NCI-H187 (cell line): ENCODE measurements at places on chromosomes 1 and 21.

DNA sequence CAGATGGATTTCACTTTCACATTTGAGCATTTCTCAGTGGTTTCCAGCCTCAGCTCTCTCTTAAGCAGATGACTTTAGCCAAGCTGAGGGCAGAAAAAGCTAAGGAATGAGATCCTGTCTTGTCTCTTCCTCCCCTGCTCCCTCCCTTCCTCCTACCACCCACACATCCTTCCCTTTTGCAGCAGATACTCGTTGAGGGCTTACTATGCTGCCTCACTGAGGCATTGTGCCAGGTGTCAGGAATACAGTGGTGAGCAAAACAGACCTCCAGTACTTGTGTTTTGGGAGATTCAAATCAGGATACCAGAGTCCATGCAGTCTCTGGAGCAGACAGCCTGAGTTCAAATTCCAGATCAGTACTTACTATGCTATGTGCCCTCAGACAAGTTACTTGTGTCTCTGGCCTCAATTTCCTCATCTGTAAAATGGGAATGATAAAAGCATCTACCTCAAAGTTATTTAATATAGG lies 43.2 kb downstream of the KIF26B start:
- DNase-seq, result no peak

GRCh38 chr1:30316056-30316455 lies 407.3 kb downstream of the MATN1 start:
- DNase-seq, result no peak

DNA sequence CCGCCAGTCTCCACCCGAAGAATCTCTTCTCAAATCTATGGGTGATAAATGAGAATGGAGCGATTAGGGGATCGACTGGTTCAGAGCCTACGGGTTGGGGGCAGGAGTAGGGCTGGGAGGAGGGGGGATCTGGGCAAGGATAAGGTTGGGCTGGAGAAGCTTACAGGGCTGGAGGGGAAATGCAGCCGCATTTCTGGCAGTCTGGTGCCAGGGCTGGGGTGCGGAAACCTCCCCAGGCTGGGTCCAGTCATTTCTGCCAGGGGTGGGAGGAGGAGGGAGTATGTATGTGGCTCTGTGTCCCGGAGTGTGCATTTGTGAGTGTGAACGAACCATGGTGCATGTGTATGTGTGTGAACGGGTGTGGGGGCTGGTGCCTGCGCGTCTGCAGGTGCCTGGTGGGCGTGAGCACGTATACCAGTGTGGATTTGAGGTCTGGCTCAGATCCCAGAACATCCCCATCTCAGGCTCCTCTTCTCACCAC lies 10.2 kb downstream of the C1orf216 start:
- peak; percentile 34 for DNase-seq

DNA sequence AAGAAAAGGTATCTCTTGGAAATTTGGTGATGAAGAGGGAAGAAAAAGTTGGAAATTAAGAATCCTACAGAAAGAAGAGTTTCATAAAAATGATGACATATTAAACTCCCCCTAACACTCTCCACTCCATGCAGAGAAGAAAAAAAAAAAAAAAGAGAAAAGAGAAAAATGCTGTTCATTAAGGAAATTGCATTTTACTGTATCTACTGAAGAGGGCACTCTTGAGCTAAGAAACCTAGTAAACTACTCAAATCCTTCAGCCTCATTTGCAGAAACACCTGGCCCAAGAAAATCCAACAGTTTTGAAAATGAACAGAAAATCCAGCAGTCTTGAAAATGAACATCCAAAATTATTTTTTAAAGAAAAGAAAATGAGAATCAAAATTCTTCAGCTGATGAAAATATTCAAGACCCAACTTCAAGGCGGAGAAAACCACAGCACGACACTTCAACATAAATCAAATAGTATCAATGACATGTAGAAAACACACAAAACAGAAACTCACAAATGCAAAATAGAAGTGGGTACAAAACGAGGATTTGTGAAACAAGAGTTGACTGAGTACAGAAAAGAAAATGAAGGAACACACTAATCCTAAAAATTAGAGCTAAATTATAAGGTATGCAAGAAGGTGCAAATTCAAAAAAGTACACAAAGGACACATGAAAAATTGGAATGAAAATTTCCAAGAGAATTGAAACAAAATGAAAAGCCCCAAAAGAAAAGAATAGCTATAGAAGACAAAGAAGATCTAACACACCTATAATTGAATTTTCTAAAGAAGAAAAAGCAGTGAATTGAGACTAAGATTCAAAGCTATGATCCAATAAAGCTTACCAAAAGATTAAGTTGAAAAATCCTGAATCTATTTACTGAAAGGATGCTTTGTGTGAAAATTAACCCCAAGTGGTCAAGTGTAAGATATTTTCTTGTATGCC lies 73.2 kb upstream of the DNAJC6 start:
- peak; percentile 10 for DNase-seq

DNA sequence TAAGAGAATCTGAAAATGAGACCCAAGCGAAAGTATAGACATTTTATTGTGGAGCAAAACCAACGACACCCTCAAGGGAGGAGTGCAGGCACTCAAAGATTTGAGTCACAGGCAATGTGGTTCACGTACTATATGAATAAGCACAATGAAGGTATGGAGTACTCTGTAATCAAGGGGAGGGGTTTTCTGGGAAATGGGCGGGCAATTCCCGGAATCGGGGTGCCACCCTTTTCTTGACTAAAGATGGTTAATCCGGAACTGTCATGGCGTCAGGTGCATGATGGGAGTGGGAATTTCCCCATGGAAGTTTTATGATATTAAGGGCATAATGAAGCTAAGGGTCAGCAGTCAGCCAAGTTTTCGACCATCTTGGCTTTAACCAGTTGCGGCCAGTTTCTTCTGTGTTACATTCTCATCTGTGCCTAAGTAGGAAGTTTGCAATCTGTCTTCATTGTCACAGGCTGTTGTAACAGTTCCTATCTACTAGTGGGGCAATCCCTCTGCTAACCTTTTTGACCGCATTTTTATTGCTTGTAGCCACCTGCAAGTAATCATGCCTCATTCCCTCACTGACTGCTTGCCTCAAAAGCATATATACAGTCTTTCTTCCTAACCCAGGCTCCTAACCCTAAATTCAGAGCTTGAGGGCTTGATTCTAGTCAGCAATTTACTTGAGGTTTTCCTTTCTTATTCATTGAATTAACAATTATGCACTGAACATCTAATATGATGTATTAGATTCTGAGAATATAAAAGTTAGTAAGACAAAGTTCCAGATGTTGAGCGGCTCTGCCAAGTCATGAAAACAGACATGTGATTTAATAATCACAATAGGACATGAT lies 775 bp upstream of the AIM2 start:
- no peak for DNase-seq

DNA sequence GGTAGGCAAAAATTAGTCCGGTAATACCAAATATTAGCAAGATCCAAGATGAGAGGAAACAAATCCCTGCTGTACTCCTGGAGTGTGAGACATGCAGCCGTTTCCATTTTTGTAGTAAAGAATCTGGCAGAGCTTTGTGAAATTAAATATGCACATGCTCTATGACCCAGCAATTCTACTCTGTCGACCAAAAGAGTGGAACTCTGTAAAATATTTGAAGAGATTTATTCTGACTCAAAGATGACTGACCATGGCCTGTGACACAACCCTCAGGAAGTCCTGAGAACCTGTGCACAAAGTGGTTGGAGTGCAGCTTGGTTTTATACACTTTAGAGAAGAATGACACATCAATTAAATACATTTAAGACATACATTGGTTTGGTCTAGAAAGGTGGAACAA lies 16.2 kb downstream of the HAX1 start:
- no peak for DNase-seq

GRCh38 chr1:231419147-231419546 lies 2.9 kb downstream of the EGLN1 start:
- DNase-seq, result no peak

DNA sequence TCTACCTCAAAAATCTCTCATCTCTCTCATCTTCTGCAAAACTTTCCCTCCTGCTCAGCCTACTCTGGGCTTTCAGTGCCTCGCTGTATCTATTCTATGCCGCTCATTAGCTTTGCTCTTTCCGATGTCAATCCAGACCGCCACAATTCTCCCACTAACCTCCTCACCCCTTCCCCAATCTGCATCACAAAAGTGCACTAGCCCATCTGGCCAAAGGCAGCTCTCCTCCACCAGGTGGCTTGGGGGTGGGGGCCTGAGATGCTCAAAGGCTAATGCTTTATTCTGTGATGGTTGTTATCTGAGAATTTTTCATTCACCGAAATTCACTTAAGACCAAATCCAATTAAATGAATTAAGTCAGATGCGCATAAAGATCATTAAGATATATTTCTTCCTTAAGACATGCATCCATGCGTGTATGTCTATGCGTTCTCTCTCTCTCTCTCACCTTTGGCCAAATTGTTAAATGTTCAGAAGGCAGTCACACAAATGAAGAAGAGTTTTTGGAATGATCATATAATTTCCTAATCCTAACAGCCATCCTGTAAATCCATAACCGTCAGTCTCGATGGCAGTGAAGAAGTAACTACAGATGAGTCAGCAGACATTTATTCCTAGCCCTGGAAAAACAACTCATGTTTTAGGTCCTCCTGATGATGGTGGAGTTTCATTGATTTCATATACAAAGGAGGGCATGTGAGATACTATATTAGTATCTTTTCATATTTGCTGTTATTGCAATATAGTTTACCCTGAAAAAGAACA lies 111.3 kb downstream of the C1orf21 start:
- no peak for DNase-seq

DNA sequence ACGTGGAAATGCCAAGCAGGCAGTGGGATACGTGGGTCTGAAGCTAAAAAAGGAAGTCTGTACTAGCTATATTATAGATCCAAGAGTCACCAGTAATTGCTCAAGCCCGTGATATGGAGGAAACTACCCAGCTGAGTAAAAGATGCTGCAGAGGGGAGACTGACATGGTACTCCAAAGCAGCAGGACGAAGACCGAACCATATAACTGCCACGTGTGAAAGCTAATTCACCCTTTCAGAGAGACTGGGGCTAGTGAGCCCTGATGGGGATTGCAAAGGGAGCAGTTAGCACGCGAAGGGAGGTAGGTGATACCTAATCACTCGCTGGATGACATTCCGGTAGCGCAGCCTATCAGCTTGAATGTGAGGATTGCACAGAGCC lies 316 bp downstream of the AP4B1 start:
- DNase-seq, result peak; percentile 29

- DNase-seq, result no peak
Observed at GRCh38 chr1:150376110-150376509, 12.2 kb downstream of the RPRD2 start.

DNA sequence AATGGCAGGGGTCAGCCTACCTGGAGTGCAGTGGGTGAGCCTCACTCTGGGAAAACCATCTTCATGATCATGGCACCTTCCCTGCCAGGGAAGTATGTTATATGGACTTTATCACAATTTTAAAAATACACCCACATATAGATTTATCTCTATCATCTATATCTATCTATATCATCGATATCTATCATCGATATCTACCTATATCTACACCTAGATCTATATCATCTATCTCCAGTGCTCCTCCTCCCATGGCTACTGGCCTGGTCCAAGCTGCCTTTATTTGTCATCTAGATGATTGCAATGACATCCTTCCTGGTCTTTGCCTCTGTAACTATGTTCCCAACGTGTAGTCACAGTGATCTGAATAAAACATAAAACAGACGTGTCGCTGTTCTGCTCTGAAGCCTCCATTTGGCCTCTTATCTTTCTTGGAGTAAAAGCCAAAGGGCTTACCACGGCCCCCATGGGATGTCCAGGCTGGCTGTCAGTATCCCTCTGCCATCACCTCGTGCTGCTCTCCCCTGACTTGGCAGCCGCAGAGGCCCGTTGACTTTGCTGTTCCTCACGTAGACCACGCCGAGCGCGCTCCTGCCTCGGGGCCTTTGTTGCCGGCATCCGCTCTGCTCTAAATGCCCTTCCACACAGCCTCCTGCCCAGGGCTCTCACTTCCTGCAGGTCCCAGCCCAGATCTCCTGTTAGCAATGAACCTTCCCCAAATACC lies 20.6 kb upstream of the KIF26B start:
- DNase-seq, result no peak

DNA sequence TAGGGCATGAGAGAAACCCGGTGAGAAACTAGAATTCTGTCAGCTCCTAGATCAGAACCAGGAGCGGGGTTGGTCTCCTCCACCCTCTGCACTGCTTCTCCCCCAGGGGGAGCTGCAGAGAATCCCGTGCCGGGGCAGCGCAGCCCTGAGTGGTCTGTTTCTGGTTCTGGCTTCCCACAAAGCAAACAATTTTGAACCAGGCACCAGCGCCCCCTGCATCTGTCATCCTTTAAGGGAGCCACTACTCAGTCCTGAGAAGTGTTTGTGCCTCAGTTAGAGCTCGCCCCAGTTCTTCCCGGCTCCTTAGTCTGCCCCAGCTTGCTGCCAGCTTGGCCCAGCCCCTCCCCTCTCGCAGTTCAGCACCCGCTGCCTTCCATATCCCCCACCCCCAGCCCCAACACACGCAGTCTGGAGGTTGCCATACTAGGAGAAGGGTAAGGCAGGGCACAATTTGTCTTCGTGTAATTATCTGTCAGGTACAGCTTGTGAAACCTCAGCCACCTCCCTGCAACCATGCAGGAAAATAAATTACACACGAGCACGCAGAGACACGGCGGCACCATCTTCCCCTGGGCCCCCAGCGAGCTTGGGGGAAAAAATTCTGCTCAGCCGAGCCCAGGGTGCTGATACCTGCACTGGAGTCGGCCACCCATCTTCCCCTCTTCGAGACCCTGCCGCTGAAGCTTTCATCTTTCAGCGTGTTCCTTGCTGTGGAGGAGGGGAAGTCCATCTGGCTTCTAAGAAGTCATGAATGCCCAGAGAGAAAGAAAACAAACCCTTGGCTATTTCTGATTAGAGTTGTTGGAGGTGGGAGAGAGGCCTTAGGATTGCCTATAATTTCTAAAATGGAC lies 62.6 kb upstream of the CD1D start:
- DNase-seq, result no peak

DNA sequence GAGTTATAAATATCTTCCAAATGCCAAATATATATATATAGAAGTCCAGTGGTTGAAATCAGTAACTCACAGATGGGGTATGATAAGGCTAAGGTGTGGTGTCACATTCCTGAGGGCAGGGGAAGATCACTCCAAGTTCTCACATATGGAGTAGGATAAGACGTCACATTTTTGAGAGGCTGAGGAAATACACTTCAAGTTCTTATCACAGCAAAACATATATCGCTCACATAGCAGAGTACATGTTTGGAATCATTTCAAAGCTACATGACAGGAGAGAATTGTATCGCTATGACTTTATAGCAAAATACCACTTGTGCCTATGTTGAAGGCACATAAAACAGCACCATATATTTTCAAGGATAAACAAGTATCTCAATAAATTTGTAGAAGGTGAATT lies 55.1 kb downstream of the RBM11 start:
- no peak for DNase-seq
